ENCODE measurements at places on chromosomes 11 and 22.
A peak's percentile ranks its signal among the peaks of the same experiment; 100 is the strongest.

GRCh38 chr11:35683728-35684339, 21.3 kb downstream of the TRIM44 start:
- no peak for DNase-seq

- DNase-seq = peak; percentile 71
Observed at GRCh38 chr11:105000797-105001196, 22.2 kb downstream of the CASP5 start.

DNA sequence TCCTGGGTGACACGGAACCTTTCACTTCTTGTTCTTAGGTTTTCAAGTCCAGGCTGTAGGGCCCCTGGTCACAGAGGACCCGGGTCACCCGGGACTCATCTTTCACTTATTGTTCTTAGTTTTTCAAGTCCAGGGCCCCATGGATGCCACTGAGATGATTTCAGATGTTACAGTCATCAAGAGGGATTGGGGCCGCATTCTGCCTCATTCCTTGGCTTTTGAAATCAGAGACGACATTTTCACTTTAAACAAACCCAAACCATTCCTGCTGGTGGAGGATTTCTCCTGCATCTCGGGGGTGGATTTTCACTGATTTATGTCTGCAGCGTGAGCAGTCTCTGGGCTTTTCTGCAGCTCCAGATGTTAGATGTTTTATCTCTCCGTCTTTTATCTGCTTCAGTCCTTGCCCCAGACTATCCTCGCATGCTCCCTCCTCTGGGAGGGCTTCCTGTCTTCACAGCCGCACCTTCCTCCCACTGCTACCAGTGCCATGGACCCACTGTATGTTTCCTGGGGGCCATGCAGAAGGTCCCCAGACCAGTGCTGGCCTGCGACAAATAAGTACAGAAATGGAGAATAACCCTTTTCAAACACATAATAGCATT, 27.4 kb downstream of the FBLN1 start:
- no peak for DNase-seq

DNA sequence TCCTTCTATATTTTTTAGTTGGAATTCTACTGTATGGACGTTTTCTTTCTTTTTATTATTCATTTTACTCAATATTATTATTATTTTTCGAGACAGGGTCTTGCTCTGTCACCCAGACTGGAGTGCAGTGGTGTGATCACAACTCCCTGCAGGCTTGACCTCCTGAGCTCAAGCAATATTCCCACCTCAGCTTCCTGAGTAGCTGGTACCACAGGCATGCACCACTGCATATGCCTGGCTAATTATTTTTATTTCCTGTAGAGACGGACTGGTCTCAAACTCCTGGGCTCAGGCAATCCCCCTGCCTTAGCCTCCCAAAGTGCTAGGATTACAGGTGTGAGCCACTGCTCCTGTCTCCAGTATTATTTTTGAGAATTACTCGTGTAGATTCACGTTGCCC, 34.0 kb upstream of the CCDC134 start:
- no peak for DNase-seq

DNA sequence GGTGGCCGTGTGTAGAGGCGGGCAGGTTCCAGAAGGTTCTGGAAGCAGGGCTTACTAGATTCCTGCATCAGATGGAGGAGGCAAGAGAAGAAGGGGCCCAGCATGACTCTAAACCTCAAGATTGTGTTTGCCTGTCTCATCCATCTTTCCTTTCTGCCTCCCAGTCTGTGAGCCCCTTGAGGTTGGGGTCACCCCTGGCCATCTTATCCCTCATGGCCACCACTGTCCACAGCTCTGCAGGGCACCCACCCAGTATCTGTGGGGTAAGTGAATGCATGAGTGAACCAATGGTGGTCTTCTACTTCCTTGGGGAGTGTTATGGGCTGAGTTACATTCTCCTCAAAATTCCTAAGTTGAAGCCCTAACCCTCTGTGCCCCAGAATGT, 79.3 kb downstream of the MYEOV start:
- DNase-seq = no peak

DNA sequence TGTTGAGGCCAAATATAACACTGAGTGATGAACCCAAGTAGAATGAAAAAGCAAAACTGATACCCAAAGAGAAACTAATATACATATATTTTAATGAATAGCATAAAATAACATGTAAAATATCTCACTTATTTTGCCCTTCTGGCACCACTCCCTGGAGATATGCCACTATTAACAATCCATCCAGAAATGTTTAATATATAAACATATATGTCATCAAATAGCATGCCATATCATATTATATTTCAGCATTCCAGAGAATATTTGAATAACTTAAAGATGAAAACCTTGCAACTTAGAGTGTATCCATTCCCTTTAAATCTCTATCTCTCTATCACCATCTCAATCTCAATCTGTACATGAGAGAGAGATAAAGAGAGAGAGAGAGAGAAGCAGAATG, 1073.3 kb upstream of the RAG2 start:
- no peak for DNase-seq

DNA sequence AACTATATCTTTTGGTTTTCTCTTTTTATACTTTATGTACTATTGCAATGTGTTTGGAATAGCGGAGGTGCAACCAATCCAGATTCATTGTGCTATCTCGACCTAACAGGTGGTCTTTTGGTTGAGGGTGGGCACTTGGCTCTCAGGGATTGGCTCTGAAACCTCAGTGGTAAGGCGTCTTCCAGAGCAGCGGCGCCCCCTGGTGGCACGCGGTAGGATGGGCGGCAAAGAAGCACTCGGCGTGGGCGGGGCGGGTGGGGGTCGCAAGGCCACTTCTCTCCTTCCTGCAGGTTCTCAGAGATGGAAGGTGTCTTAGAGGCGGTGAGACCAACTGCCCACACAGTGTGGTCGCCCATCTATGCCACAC, 19.2 kb upstream of the PLET1 start:
- DNase-seq = peak; percentile 87

- no peak for DNase-seq
Observed at GRCh38 chr11:65585396-65586246, 9.8 kb downstream of the EHBP1L1 start.

GRCh38 chr11:62456630-62457029, 37.8 kb downstream of the SCGB1A1 start:
- DNase-seq = no peak

Measured in activated CD4-positive, alpha-beta T cell treated with anti-CD3 and anti-CD28 coated beads for 36 hours (primary cell).